GM04503 (cell line): ENCODE measurements at places on chromosomes 7 and 10.

GRCh38 chr10:88991899-88992320, 1.3 kb downstream of the FAS start:
- DNase-seq: no peak

- no peak for DNase-seq
Observed at GRCh38 chr7:112206991-112207592, 597 bp downstream of the ZNF277 start.

DNA sequence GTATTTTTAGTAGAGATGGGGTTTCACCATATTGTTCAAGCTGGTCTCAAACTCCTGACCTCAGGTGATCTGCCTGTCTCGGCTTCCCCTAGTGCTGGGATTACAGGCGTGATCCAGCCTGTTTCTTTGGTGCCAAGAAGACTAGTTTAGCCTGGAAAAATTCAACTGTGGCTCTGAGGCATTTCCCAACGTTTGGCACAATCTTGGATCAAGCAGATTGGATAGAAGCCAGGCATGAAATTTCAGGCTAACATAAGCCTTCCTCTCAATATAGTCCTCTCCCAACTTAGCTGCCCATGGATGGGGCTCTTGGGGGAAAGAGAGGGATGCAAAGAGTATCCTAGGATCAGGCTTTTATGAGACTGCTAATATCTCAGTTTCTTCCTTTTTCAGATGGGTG, 53.8 kb downstream of the APBB1IP start:
- DNase-seq: no peak

- DNase-seq: no peak
Observed at GRCh38 chr7:107041097-107041496, 3.4 kb upstream of the PRKAR2B start.

DNA sequence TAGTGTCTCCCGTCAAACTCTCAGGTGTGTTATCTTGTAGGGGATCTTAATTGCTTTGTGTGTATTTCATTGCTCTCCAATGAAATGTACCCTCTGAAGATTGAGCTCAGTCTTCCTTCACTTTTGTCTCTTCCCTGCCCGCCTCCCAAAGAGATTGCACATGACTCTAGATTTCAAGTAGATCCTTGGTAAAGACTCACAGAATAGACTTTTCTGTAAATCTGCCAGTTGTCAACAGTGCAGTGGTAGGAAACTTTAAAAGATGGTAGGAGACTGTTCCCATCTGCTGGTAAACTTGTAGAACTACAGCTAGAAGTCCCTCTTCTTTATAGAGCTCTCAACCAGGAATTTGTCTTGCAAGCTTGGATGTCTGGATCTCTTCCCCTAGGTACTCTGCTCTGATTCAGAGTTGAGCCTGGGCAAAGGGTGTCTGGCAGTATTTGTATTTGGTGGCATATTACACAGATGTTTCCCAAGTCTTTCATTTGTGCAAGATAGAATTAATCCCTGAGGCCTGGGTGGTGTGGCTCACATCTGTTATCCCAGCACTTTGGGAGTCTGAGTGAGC, 9.6 kb downstream of the CCL26 start:
- peak; percentile 46 for DNase-seq

DNA sequence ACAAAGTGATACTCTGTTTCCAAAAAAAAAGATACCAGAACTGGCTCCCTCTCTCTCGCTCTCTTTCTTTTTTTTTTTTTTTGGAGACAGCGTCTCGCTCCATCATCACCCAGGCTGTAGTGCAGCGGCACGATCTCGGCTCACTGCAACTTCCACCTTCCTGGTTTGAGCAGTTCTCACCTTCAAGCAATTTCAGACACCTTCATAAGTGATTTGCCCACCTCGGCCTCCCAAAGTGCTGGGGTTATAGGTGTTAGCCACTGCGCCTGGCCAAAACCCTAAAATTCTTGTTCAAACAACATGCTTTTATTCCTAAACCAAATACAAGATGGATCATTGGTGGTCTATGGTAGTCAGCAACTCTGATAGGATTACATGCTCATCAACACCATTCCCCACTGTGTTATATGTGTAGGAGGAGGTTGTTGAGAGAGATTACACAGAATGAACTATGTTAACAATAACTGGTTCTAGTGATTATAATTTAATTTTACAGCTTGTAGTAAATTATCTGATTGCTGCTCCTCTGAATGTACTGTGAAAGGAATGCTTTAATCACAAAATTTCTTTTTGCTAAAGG, 15.5 kb downstream of the ACBD5 start:
- no peak for DNase-seq

GRCh38 chr10:75208181-75208580, 2.4 kb upstream of the VDAC2 start:
- no peak for DNase-seq

DNA sequence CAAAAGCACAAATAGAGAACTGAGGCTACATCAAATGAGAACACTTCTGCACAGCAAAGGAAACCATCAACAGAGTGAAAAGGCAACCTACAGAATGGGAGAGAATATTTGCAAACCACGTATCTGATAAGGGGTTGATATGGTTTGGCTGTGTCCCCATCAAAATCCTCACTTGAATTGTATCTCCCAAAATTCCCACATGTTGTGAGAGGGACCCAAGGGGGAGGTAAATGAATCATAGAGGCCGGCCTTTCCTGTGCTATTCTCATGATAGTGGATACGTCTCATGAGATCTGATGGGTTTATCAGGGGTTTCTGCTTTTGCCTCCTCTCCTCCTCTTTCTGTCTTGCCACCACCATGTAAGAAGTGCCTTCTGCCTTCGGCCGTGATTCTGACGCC, 120.6 kb upstream of the FRMD4A start:
- DNase-seq: no peak

GRCh38 chr7:885261-885892, 9.0 kb downstream of the GET4 start:
- DNase-seq: no peak

DNA sequence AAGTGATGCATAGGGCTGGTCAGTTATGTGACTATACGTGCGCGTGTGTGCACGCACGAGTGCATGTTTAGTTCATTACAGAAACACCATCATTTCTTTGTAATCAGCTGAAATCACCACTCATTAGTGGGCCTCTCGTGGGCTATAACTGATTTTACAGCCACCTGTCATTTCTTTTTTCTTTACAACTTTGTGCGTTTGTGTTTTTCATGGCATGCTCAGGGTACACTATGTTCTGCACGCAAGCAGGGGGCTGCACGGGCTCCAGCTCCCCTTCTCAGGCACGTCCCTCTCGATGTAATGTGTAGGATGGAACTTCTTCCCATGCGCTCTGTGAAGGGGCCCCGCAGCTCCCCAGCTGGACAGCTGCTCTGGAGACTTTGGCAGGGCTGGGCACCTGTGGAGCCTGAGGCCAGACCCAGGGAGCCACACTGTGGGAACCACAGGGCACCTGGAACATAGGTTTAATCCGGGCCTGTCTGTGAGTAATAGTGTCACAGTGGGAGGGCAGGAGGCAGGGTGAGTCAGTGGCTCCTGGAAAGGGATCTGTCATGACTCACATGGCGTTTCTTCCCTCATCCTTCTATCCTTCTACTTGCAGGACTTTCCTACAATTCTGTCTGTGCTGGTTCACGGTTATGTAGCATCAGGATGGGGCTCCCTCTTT, 4.9 kb downstream of the GCK start:
- DNase-seq: no peak

GRCh38 chr7:44665531-44666213, 59.2 kb downstream of the OGDH start:
- peak; percentile 85 for DNase-seq

DNA sequence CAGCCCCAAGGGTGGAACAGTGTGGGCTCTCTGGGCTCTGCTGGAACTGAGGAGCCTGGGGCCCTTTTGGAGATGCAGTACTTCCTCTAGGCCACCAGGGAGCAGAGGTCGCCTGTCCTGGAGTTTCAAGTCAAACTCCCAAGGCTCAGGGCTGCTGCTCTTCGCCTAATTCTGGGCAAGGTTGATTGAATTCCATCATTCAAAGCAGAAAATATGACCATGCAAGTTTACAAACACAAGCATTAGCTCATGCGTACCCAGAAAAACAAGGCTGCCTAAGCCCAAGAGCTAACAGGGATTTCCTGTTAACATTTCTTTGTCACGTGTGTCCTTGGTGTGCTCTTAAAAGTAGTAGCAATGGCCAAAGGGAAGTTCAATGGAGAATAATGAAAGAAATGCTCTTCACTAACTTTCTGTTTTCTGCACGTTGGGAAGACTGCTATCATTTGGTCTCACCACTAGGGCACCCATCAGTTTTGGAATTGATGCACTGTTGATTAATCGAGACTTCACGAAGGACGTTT, 20.1 kb downstream of the LDB3 start:
- peak; percentile 22 for DNase-seq

- DNase-seq: no peak
Observed at GRCh38 chr10:5047912-5048628, 44.4 kb upstream of the AKR1C2 start.

DNA sequence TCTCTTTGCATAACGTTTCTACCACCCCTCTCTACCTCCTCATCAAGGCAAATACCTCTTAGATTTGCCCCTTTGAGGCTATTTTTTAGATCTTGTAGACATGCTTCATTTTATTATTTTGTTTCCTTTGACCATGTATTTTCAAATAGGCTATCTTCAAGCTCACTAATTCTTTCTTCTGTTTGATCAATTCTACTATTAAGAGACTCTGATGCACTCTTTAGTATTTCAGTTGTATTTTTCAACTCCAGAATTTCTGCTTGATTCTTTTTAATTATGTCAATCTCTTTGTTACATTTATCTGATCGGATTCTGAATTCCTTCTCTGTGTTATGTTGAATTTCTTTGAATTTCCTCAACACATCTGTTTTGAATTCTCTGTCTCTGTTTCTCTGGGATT, 82.8 kb downstream of the BBS9 start:
- DNase-seq: no peak

- no peak for DNase-seq
Observed at GRCh38 chr10:59382831-59383295, 20.5 kb upstream of the FAM13C start.

DNA sequence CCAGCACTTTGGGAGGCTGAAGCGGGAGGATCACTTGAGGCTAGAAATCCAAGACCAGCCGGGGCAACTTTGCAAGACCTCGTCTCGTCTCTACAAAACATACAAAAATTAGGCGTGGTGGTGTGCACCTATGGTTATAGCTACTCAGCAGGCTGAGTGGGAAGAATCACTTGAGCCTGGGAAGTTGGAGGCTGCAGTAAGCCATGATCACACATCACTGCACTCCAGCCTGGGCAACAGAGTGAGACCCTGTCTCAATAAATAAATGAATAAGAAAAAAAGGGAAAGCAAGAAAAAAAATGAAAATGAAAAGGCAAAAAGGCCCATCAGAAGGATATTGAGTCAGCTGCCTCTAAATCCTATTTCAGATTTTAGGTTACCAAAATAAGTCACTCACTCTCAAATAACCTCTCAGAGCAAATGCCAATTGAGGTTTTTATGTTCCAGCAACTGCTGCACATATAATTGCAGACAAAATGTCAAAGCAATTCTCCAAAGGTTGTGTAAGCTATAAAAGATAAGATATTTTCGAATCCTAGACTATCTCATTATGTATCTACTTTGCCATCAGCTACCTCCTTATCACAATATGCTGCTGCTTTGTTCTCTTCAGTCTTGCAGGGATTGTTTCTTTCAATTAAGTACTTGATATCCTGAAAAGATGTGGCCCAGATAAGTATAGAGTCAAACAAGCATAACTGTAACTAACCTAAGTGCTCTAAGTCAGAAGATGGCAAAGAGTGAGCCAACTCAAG, 4.7 kb downstream of the BAZ1B start:
- no peak for DNase-seq

GRCh38 chr10:11687357-11687771, 54.8 kb upstream of the ECHDC3 start:
- no peak for DNase-seq
